ENCODE measurements at places on chromosomes 13 and 19. TPM values are rescaled to one million over a fixed set of nuclear protein-coding genes. Genes with fewer than 3 reads are reported as not detected.

- DNase-seq = no peak
- H3K4me1 ChIP-seq = no peaks in the 10 kb centered on the region
- H3K36me3 ChIP-seq = no peaks in the 10 kb centered on the region
- no peaks in the 10 kb centered on the region for H3K27me3 ChIP-seq
These were observed 26.9 kb downstream of the TMED1 start for GRCh38 chr19:10808937-10809649.

GRCh38 chr13:39530916-39531315, 72.1 kb downstream of the LHFPL6 start:
- DNase-seq = no peak
- H3K4me1 ChIP-seq = peaks cover 15% of the 10 kb centered on the region
- H3K36me3 ChIP-seq = no peaks in the 10 kb centered on the region
- no peaks in the 10 kb centered on the region for H3K27me3 ChIP-seq

DNA sequence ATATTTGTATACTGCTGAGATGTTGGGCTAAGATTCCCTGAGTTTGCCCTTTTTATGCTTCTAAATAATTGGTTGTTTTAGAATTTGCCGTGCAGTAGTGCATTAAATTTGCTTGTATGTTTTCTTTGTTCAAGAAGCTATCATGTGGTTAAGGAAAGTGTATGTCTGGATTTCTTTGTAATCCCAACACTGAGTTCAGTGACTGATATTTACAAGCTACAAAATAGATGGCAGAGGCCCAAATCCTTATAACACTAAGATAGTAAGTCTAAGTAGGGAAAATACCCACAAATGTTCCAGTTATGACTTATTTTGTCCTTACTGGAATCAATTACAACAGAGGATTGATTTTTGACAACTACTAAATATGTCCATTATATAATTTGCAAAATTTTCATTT, 435.0 kb upstream of the KLF12 start:
- no peak overlapping the region for H3K4me3 ChIP-seq
- no peak for DNase-seq
- H3K4me1 ChIP-seq = no peaks in the 10 kb centered on the region
- H3K27me3 ChIP-seq = no peaks in the 10 kb centered on the region
- no peaks in the 10 kb centered on the region for H3K36me3 ChIP-seq

- H3K27ac ChIP-seq = no peak overlapping the region
- no peaks in the 10 kb centered on the region for H3K4me1 ChIP-seq
- no peak overlapping the region for H3K4me3 ChIP-seq
- H3K36me3 ChIP-seq = no peaks in the 10 kb centered on the region
- H3K27me3 ChIP-seq = no peaks in the 10 kb centered on the region
These were observed 36.3 kb downstream of the STOML3 start for GRCh38 chr13:38954291-38954690.

GRCh38 chr13:67134417-67135129, 95.6 kb downstream of the PCDH9 start:
- no peak for DNase-seq
- H3K4me1 ChIP-seq = no peaks in the 10 kb centered on the region
- no peaks in the 10 kb centered on the region for H3K36me3 ChIP-seq
- H3K4me3 ChIP-seq = peak overlapping the region; percentile 54

Gene PALM
- 75.1 TPM for total RNA-seq

Gene ZSCAN22
- 3.1 TPM for total RNA-seq

Gene LIPE
- total RNA-seq = 12.1 TPM

Gene TPTE2
- 0.32 TPM for total RNA-seq

Gene SELENOV
- not detected for total RNA-seq

Measured in aorta (tissue), 5 donors.